ENCODE measurements at places on chromosomes 3 and 15.
A peak's percentile ranks its signal among the peaks of the same experiment; 100 is the strongest.

GRCh38 chr3:196399485-196399945 is 32.7 kb downstream of the UBXN7 start:
- DNase-seq = no peak

DNA sequence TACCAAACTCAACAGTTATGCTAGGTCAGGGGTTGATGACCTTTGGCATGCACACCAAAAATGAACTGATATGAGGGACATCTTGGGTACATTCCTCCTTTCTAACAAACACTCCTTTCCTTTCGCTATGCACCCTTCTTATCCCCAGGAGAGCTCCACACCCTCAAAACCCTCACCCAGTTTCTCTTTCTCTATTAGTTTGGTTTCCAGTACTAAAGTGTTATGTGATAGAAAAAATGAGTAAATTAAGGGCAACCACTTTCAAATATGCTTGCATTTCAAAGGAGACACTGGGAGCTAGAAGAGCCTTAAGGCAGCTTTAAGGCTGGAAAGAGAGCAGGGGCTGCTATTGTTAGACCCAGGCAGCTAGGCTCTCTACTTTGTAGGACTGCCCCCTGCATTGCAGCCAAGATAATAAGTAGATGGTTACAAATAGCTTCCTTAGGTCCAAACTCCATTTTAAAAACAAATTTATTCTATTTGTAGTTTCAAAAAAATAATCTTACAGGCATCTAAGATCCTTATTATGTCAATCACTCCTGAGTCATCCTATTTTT is 244.3 kb downstream of the ZIC1 start:
- no peak for DNase-seq

- no peak for DNase-seq
These were observed at the start of gene SIDT1 for GRCh38 chr3:113531826-113532697. Gene SIDT1 (plus strand): TSS chr3:113532555. CDS start chr3:113533022, 467 bp downstream.

GRCh38 chr3:162141272-162141791 is 644.7 kb downstream of the OTOL1 start:
- no peak for DNase-seq

DNA sequence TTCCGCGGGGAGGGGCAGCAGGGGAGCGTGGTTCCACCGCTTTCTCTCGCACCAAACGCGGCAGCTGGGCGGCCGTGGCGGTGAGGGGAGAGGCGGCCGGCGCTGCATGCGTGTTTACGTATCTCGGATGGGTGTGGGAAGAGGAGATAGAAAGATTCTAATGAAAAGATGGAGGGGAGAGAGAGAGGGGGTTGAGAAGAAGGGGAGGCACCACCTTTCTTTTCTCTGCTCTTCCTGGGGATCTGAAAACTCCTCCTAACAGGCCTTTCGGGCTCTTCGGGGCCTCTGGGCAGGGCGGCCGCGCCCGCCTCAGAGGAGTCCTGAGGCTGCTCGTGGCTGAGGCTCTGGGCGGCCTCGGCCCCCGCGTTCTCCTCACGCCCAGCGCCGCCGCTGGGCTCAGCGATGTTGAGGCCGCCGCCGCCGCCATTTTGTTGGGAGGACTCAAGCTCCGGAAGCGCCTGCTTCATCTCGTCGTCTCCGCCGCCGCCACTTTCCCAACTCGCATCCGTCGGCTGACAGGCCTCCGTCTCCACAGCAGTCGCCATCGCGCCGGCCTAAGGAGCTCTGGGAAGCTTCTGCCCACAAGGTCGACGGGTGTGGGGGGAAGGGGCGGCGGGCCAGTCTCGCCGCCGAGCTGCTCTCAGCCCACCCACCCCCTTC is 473 bp downstream of the TASOR start:
- peak; percentile 47 for DNase-seq

DNA sequence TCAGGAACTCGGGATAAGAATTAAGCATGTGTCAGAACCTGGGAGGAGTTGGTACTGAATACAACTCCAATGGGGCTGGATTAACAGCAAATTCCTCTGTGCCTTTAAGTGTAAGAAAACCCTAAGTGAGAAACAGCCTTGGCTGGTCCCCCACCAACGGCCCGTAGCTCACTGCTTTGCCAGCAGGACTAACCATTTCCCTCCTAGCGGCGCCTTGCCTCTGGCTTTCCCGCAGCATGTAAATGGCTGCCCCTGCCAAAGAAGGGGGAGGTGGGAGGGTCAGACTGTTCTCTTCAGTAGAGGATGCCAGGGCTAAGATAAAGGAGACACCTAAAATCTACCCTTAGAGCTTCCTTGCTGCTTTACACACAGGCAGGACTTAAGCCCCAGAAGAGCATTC is 51.0 kb upstream of the SH3GL3 start:
- DNase-seq = no peak

- no peak for DNase-seq
These were observed 27.0 kb downstream of the ALS2CL start for GRCh38 chr3:46666453-46666845.

DNA sequence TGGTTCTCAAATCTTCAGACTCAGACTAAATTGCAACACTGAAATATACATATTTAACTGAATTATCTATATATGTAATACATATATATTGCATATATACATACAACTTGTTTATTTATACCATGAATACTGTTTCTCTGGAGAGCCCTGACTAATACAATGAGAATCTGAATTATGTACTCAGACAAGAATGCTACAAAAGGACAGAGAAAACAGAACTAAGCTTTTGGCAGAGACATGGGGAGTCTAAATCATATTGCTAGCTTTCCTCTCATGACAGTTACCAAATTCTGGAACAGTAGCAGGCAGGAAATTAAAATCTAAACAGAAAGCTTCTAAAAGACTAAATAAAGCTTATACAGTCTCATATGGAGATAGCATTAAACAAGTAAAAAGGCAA is 142.4 kb upstream of the KCNMB2 start:
- no peak for DNase-seq

DNA sequence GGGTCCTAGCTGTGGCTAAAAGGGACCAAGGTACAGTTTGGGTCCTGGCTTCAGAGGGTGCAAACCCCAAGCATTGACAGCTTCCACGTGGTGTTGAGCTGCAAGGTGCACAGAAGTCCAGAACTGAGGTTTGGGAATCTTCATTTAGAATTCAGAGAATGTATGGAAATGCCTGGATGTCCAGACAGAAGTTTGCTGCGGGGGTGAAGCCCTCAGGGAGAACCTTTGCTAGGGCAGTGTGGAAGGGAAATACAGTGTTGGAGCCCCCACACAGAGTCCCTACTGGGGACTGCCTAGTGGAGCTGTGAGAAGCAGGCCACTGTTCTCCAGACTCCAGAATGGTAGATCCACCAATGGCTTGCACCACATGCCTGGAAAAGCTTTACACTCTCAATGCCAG is 17.9 kb downstream of the RNF13 start:
- no peak for DNase-seq

DNA sequence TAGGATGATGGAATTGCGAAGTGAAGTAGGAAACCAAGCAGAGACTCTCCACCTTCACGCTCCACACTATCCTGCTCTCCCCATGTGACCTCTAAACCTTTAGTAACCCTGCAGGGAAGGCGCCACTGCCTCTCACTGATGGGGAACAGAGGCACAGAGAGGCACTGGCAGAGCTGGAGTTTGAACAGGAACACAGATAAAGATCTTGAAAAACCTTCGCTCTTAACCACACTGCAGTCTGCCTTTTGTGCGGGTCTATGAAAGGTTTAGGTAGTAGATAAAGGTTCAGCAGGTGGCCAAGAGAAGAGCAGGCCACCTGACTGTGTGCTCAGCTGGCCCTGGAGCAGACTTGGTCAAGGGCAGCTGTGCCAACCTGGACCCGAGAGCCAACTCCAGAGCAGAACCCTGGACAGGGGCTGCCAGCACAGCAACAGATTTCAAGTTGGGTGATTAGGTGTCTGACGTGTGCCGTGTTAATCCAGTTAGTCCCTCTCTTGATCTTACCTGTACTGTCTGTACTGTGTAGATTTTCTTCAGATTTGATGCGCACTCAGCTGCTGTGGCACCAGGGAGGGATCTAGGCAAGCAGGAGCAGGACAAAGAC is 15.2 kb downstream of the EIF4E3 start:
- no peak for DNase-seq

DNA sequence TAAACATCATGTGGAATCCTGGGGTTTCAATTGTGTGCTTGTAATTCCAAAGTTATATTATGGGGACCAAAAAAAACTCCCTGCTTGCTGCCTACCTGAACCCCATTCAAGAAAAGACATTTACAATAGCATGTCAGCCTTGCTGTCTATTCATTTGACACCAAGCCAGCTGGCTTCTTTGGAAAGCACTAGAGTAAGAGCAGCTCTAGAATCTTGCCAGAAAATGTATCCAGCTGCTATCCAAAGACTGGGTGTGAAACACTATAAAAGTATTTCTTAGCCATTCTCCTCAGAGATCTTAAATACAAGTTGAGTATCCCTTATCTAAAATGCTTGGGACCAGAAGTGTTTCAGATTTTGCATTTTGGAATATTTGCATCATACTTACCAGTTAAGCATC is 87.4 kb downstream of the RAD18 start:
- no peak for DNase-seq

DNA sequence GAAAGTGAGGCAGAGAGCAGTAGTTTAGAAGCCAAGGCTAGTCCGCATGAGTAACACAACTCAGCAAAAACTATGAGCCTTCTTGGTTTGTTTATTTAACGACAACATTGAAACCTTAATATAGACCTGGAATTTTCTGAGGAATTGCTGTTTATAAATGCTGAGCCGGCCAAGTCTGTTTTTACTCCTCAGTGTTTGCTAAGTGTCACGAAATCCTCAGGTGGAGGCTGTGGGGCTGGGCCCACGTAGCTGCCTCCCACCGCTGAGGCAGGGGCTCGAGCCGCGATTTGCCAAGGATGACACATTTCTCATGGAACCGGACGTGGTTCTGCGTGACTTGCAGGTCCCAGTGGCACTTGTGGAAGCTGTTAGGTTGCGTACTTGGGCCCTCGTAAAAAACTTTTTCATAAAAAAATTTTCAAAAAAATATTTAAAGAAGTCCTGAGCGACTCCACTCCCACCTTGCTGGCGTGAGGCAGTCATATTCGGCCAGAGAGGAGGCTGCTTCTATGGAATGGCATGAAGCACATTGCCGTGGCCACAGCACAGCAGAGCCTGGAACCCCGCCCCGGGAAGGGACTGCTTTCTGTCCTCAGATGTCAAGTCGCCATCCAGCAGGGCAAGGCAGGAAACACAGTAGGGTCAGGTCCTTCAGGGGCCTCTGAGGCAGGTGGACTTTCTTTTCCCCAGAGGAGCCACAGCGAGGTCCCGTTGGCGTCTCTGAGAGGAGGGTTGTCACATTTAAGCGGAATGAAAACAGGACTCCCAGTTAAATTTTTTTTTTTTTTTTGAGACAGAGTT is 64.8 kb upstream of the PCSK6 start:
- DNase-seq = no peak

- no peak for DNase-seq
These were observed 43.8 kb downstream of the NEK10 start for GRCh38 chr3:27325419-27325818.

DNA sequence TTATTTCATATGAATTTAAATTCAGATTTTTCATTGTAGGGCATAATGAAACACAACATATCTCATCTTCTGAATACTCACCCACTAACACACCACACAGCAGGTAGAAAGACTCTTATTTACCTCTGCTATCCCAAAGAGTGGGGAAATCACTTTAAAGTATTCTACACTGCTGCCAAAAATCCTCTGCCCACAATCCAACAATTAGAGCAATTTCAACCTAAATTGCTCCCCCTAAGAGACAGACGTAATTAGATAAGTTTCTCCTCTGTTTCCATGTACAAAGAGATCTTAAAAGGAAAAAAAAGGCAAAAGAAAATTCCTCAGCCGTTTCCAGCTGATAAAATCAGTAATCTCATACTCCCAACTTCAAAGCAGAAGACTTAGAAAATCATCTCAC is 331.8 kb downstream of the ERC2 start:
- no peak for DNase-seq

GRCh38 chr3:186166491-186167288 is 57.8 kb upstream of the ETV5 start:
- DNase-seq = no peak

- no peak for DNase-seq
These were observed 100.2 kb upstream of the TLE3 start for GRCh38 chr15:70197945-70198361.

DNA sequence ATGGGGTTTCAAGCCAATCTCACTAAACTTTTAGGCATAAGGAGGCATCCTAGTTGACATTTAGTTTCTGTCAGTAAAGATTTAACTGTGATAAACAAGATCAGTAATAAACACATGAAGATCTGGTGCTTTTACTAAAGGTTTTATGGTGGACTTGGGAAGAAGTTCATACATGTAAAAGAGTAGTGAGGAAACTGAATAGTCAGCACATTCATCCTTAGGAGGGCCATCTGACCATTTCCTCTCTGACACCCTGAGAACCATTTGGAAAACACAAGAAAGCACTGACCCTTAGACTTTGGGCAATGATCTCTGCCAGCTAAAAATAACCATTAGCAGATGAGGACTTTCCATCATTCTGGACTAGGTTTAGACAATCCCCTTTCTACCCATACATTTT is 1040.9 kb downstream of the AGBL1 start:
- DNase-seq = no peak

- DNase-seq = no peak
These were observed 44.4 kb upstream of the GK5 start for GRCh38 chr3:142269767-142270166.

DNA sequence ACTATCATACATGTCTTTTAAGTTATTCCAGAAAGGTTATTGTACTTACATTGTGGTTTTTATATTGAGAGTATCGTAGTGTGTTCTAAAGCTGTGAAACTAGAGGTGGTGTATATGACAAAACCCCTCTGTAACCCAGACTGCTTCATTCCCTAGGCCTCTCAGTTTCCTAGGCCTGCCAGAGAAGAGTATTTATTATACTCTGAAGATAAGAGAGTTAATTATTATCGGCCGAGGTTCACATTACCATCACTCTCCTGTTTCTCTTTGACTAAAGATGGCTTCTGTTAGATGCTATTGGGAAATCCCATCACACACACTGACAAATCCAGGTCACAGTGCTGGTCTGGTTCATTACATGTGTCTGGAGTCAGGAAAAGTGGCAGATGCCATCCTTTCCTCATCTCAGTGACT is 20.5 kb downstream of the EXOSC7 start:
- no peak for DNase-seq

DNA sequence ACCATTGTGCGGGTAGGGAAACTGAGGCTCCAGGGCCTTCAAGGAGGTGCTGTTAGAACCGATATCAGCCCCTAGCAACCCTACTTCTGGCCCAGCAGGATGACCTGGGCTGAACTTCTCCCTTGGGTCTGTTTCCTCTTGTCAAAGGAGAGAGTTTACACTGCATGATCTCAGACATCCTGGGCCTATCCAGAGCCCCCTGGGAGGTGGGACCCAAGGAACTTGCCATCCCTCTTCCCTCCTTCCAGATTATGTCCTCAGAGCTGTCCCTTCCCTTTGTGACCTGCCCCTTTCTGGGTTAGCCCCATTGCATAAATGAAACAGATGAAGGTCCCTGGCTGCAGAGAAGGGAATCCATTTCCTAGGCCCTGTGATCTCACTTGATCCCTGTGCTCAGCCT is 12.3 kb upstream of the DNAH1 start:
- DNase-seq = no peak

All from stimulated activated CD8-positive, alpha-beta memory T cell treated with anti-CD3 and anti-CD28 coated beads, Interleukin-2, amount 100 ng/mL, for 1 hour (primary cell).